Hematopoietic multipotent progenitor cell (in vitro differentiated cells): ENCODE measurements at places on chromosomes 11 and 22. TPM values are rescaled to one million over a fixed set of nuclear protein-coding genes. Genes with fewer than 3 reads are reported as not detected.

Gene RAB39A
- under 0.01 TPM for total RNA-seq

Gene MAJIN
- not detected for total RNA-seq

Gene UBQLN3
- total RNA-seq, result 0.81 TPM

Gene MYBPC3
- 0.27 TPM for total RNA-seq

Gene NLRP14
- total RNA-seq, result under 0.01 TPM

Gene TRIM3
- total RNA-seq, result 21.3 TPM

Gene BTG4
- total RNA-seq, result not detected

Gene GSTT2B
- 0.54 TPM for total RNA-seq

Gene LMNTD2
- 1.6 TPM for total RNA-seq
